M059J (cell line): ENCODE measurements at places on chromosomes 12 and 14. TPM values are rescaled to one million over a fixed set of nuclear protein-coding genes. Genes with fewer than 3 reads are reported as not detected.

GRCh38 chr14:48693793-48694192 lies 892.4 kb downstream of the RPS29 start:
- DNase-seq, result no peak

DNA sequence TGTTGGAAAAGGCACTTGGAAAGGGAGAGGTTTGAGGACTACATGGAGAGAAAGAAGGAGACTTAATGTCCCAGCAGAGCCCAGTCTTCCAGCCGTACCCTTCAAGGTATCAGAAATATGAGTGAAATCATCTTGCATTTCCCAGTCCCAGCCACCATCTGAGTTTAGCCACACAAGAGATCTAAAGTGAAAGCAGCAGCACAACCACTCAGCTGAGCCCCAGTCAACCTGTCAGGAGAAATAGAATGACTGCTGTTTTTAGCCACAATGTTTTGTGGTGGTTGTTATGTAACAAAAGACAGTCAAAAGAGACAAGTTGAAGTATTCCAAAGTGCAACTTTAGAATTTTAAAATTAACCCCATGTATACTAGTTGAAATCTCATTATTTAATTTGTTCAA lies 28.0 kb downstream of the DERA start:
- DNase-seq, result peak; percentile 30

DNA sequence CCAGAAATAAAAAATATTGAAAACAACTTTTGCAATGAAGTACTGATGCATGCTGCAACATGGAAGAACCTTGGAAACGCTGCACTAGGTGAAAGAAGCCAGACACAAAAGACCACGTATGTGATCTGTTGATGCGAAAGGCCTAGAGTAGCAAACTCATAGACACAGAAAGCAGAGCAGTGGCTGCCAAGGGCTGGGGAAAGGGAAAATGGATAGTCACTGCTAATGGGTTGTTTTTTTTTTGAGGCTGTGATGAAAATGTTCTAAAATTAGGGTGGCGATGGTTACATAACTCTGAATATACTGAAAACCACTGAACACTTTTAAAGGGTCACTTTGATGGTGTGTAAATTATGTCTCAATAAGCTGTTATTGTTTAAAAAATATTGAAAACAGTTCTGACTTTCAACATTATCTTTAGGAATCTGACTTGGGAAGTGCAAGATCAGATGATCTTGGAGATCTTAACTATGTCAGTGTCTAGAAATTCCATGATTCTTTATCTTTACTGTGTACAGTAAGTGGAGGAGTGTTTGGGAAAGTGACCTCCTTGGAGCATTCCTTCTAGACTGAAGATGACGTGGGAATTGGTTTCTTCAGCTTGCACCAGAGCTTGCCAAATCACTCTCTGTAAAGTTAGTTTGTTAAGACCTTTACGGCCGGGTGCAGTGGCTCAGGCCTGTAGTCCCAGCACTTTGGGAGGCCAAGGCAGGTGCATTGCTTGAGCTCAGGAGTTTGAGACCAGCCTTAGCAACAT lies 12.4 kb downstream of the MLXIP start:
- peak; percentile 49 for DNase-seq

DNA sequence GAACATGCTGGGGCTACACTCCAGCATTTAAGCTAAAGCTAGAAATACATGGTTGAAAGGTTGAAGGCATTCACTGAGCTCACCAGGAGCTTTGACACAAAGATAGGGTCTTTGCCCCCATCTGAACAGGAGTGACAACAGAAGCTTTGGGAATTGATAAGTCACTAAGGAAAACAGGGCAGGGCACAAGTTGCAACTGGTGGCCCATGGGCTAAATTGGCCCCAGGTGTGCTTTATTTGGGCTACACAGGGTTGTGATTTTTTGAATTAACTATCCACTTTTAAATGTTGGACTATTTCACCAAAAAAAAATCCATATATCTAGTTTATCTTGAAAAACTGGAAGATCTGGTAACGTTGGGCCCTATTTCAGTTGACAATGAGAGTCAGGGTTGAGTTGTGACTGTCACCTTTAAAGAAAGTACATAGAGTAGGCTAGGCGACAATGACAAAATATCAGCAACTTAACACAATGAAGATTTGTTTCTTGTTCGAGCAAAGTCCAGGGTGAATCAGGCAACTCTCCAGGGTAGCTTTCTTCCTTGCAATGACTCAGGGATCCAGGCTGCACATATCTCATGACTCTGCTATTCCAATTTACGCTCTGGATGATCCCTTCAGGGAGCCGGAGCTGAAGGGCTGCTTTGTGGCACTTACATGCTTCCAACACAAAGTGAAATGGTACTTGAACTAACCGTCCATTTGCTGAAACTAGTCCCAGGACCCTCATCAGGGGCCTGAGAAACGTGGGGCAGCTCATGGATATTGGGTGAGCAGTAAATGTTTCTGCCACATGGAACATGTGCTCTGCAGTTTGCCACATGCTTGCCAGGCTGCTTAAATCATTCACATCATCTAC lies 13.3 kb upstream of the EIF4B start:
- peak; percentile 72 for DNase-seq

GRCh38 chr14:99626041-99626648 lies 18.8 kb upstream of the HHIPL1 start:
- no peak for DNase-seq

GRCh38 chr14:40252817-40253447 lies 820.7 kb upstream of the FBXO33 start:
- DNase-seq, result no peak

GRCh38 chr12:1956716-1957115 lies 38.3 kb upstream of the CACNA2D4 start:
- no peak for DNase-seq

DNA sequence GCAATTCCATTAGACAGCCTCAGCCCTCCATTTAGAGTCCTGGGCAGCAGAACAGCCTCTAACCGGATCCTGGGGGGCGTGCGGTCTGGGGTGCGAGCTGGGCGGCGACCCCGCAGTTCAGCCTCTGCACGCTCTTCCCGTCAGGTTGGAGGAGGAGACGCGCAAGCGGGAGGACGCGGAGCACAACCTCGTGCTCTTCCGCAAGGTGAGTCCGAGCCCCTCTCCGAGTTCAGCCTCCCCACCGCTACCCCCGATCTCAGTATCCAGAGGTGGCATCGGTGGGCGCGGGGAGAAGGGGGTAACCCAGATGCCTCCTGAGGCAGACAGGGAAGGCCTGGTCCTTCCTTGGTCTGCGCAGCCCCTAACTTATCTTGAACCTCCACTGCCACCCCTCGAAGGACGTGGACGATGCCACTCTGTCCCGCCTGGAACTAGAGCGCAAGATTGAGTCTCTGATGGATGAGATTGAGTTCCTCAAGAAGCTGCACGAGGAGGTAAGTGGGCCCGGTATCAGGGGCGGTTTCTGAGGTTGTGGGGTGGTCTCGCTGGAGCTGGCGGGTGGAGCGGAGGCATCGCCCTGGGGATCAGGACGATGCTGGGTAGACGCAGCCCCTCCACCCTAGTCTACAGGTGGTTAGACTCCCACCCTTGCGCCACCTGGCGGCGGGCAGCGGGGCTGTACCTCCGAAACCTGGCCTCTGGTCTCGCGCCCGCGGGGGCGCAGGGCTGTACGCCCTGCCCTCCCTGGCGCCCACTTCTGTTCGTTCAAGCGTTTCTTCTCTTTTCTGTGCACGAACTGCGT lies 1.3 kb downstream of the PRPH start:
- DNase-seq, result no peak

DNA sequence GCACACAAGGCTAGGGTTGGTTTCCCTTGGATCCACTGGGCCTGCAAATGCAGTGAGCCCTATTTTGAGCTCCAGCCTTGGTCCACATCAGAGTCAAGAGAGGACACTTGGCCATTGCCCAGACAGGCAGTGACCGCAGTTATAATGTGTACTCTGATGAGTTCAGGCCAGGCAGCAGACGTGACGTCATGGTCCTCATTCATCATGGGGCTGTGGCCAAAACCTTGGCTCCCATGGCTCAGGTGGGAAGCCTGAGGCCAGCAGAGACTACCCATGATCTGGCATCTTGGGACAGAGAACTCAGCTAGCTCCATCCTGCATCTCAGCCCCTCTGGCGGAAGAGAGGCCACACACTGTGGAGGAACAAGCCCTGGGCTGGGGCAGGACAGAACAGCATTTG lies 16.4 kb downstream of the TMEM63C start:
- no peak for DNase-seq

Gene IFNG-AS1
- total RNA-seq, result not detected in 2 replicates

- DNase-seq, result peak; percentile 43
Observed at GRCh38 chr12:105032703-105033357, 46.7 kb downstream of the NOPCHAP1 start.

DNA sequence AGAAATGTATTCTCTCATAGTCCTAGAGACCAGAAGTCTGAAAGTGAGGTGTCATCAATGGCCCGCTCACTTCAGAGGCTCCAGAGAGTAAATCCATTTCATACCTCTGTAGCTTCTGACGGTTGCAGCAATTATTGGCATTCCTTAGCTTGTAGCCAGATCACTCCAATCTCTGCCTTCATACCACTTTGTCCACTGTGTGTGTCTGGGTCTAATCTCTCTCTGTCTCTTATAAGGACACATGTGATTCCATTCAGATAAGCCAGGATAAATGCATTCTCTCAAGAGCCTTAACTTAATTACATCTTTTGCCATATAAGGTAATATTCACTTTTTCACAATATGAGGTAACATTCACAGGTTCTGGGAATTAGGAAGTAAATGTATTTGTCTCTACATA lies 365.7 kb downstream of the GXYLT1 start:
- DNase-seq, result no peak

DNA sequence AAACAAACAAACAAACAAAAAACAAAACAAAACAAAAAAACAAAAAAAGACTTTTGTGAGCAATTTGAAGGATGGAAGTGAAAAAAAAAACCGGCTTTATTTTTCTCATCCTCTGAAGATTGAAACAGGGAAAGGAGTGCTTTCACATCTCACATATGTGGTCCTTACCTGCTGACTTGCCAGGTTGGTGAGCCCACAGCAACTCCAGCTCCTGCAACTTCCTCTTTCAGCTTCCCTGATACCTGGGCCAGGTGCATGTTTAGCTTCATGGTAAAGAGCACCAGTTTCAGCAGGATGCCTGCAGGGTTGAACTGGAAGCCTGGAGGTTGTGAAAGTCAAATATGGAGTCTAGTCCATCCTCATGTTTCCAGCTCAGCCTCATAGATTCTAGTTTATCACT lies 221.2 kb upstream of the OTX2 start:
- DNase-seq, result no peak

DNA sequence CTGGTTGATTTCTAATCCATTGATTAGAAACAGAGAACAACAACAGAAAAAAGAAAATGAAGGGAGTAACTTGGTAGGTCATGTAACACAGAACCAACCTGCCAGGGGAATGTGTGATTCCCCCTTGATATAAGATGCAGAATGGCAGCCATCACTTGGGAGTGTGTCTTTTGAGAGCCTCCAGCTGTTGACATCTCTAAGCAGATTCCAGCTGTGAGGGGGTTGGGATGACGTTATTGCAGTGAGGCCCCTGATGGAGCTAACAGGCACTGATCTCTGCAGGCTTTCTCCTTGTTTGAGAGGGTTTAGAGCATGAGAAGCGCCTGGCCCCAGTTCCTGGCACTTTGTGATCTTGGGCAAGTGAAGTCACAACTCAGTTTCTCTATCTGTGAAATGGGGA lies 124.9 kb downstream of the PELI2 start:
- no peak for DNase-seq

Gene TAS2R13
- not detected in 2 replicates for total RNA-seq

Gene SLC6A13
- total RNA-seq, result not detected in 2 replicates

DNA sequence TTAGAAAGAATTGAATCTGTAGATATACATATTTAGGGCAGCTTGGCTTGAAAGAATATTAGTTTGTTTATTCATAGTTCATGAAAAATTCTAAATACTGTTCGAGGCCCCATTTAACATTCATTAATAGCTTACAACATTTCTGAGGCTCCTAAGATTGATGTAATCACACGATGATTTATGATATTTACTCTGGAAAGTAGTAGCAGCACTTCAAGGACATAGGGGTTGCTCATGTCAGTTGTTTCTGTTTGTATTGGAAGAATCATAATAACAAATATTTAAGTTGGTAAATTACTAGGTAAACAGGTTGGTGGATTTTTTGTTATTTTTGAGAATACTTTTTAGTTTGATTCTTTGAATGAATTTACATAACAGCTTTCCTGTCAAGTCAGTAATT lies 30.4 kb downstream of the CAND1 start:
- DNase-seq, result no peak

- DNase-seq, result peak; percentile 54
Observed at GRCh38 chr12:78457938-78458337, 406.6 kb upstream of the SYT1 start.

- peak; percentile 54 for DNase-seq
Observed at GRCh38 chr12:100128512-100128908, 14.2 kb downstream of the BLTP3B start.

Gene CTSG
- not detected in 2 replicates for total RNA-seq

DNA sequence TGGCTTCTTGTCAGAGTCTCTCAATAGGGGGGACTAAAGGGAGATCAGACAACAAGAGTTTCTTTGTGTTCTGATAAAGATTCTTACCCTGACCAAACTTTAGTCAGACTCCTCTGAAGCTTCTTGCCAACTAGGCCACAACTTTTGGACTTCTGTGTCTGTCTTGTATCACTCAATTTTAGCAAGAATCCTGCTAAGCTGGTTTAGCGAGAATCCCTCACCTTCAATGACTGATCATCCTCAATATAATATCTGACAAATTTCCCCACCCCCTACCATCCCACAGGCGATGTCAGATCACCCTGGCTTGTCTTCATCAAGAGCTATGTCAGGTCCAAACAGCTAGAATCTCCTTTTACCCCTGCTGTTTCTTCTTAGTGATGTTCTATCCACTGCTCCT lies 215.2 kb downstream of the RASSF9 start:
- no peak for DNase-seq

Gene PTPRR
- 6.9 and 14.4 TPM in 2 replicates for total RNA-seq

Gene LALBA
- total RNA-seq, result not detected in 2 replicates

- DNase-seq, result no peak
Observed at GRCh38 chr14:21846227-21846885, 172.7 kb upstream of the OR4E1 start.

Gene PPM1H
- total RNA-seq, result 5.2 and 9.2 TPM in 2 replicates

GRCh38 chr14:31426663-31427062 lies 6.3 kb upstream of the HEATR5A start:
- DNase-seq, result no peak

DNA sequence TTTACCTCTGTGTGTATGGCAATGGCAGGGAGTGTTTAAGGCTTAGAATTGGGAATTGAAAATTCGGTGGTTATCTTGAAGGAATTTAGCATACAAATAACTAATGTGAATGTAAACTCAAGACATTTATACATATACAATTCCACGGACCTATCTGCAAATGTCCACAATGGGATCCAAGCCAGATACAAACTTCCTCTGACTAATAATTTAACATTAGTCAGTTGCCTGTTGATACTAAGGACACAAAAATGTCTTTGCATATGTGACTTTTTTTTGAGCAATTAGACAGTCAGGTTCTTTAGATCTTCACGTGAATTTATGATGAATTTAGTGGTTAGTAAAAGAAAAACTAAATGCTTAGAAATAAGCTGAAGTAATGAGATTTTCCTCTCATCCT lies 40.5 kb downstream of the ESR2 start:
- DNase-seq, result peak; percentile 42

GRCh38 chr12:114140576-114140975 lies 174.5 kb upstream of the RBM19 start:
- DNase-seq, result no peak

Gene MANSC1
- total RNA-seq, result 6.6 and 10.3 TPM in 2 replicates
